Activated CD4-positive, CD25-positive, alpha-beta regulatory T cell treated with anti-CD3 and anti-CD28 coated beads, Interleukin-2, amount 50 U/mL, for 72 hours (primary cell): ENCODE measurements at places on chromosomes 7 and 10.

- no peak for DNase-seq
Observed at GRCh38 chr10:69869291-69869961, 67.7 kb downstream of the COL13A1 start.

- no peak for DNase-seq
Observed at GRCh38 chr7:143374561-143374960, 6.6 kb upstream of the ZYX start.

- DNase-seq = no peak
Observed at GRCh38 chr7:92279396-92280031, 33.7 kb downstream of the ANKIB1 start.

DNA sequence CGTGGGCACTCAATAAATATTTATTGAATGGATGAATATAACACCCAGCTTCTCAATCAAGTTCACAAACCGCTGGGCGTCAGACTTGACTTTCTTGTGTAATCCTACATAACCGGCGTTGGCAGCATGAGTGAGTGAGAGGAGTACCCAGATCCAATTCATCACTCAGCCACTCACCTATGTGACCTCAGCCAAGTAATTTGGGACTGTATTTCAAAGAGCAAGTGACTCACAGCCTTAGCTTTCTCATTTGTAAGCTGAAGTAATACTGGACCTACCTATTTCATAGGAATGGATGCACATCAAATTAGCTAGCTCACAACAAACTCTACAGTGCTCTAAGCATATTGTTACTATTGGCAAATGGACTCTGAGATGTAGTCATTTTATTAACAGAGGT is 53.8 kb upstream of the FAM204A start:
- no peak for DNase-seq

GRCh38 chr10:77763453-77764430 is 126.1 kb upstream of the KCNMA1 start:
- no peak for DNase-seq

- no peak for DNase-seq
Observed at GRCh38 chr10:17984056-17984455, 32.3 kb downstream of the SLC39A12 start.

DNA sequence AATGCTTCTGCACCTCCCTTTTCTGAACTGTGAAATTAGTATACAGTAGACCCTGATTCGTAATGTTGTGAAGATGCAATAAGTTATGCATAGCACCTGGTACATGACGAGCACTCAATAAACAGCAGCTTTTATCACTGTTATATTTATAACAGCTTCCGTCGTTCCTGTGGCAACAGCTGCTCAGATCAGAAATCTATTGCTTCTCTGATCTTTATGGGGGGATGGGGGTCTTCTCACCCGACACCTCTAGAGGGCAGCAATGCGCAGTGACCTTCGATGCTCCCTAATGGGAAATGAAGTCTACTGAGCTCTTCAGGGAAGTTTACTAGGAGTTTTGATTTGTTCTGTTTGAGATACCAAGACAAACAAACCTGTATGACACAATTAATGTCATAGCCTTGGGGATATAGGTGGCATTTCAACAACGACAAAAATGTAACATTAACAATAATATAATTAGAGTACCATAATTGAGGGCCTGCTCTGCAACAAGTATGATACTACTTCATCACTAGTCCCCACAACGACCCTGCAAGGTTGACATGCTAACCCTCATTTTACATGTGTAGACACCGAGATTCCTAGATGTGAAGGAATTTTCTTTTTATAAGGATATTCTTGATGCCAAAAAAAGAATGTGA is 289.6 kb downstream of the SFMBT2 start:
- DNase-seq = peak; percentile 62

- DNase-seq = no peak
Observed at GRCh38 chr7:53358269-53358668, 322.8 kb downstream of the POM121L12 start.

- DNase-seq = no peak
Observed at GRCh38 chr7:142796001-142796500, 25.3 kb downstream of the PRSS2 start.

DNA sequence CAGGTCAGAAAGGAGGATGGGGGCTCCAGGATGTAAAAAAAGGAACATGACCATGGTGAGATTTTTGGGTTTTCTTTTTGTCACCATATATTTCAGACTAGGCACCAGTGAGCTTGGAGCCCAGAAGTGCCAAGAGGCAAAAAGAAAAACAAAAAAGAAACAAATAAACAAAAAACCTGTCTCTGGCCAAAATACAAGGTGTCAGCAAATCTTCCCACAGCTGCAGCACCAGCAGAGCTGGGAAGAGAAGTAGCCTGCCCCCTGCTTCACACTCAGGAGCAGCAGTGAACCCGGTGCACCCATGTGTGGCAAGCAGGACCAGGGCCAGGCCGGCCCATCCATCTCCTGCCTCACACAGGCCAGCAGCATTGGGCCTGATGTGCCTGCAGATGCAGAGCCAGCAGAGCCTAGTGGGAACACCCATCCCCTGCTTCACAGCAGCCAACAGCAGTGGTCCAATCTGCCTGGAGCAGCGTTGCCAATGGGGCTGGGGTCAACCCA is 34.7 kb upstream of the C10orf71 start:
- no peak for DNase-seq
